ENCODE measurements at places on chromosomes 5 and 9.

GRCh38 chr9:9504869-9505268 is 1107.9 kb downstream of the PTPRD start:
- DNase-seq, result no peak

- DNase-seq, result no peak
Observed at GRCh38 chr5:141522301-141522700, 33.4 kb downstream of the PCDHGC5 start.

DNA sequence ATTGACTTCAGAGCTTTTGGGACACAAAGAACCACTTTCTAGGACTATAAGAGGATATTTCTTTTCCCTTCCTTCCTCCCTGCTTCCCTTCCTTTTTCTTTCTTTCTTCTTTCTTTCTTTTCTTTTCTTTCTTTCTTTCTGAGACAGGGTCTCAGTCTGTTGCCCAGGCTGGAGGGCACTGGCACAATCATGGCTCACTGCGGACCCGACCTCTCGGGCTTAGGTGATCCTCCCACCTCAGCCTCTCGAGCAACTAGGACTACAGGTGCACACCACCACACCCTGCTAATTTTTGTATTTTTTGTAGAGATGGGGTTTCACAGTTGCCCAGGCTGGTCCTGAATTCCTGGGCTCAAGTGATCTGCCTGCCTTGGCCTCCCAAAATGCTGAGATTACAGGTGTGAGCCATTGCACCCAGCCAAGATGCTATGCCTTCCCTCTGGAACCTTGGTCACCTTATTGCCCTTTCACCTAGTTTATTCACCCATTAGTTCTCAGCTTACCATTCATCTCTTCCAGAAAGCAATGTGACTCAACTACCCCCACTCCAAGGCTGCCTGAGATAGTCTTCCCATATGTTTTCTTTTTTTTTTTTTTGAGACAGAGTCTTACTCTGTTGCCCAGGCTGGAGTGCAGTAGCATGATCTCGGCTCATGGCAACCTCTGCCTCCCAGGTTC is 10.1 kb downstream of the PLIN2 start:
- no peak for DNase-seq

DNA sequence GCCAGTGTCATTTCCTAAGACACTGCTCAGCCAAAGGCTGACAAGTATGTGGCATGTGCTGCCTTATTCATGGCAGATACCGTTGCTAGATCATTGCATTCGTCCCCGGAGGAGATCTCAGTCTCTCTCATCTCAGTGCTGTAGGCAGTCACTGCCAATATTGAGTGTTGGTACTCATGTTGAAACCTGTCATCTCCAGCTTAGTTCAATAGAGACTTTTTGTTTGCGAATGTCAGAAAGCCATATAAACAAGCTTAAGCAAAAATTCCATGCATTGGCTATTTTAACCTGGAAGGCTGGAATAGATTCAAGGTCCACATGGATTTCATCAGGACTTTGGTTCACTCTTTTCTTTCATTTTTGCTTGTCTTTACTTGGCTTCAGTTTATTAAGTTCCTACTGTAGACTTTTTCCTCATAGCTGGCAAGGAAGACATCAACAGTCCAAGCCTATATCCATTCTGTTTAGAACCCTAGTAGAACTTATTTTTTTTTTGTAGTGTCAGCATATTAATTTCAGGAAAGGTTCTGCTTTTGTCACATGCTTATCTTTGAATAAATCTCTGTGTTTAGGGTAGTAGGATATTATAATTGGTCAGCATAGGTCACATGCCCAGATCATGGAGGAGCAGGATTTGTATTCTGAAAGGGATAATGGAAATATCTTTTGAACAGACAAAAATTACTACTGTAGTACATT is 66.8 kb downstream of the FCHO2 start:
- DNase-seq, result no peak

DNA sequence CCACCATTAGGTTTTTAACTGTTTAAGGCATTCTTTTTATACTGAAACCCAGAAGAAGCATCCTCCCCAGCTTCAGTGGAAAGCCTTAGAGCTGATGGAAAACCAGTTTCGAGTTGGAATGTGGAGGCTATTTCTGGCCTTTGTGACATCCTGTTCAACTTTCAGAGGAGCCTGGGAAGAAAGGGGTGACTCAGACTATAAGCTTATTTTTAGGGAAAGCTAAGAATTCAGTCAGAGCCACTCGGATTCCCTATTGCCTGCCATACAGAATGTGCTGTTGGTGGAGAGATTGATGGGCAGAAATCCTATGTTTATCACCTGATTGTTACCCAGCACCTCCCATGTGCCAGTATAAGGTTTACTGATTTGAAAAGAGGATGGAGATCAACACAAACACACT is 19.8 kb downstream of the PALM2AKAP2 start:
- peak; percentile 59 for DNase-seq
